ENCODE measurements at places on chromosomes 7 and 10.

GRCh38 chr10:57955076-57955475 is 312.6 kb downstream of the IPMK start:
- DNase-seq: no peak

DNA sequence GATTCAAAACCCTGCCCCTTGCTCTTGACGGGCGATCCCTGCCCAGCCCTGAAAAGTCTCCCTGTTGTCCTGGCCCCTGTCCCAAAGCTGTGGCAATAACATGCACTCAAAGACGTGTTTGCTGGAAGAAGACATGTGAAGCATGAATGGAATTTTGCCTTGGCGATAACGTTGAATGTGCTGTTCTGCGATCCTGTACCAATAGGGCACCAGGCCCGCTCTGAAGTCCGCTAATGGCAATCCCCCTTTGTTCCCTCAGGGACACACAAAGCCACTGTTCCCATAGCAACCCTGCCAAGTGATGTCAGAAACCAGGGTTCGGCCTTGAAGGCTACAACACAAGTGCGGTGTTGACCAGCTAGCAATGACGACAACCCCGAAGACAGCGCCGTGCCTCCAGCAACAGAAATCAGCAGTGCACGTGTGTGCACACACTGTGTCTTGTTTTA is 284.6 kb downstream of the KLF6 start:
- DNase-seq: no peak

GRCh38 chr10:74922921-74923320 is 96.5 kb downstream of the KAT6B start:
- DNase-seq: no peak

GRCh38 chr7:46626261-46626660 is 705.2 kb upstream of the IGFBP3 start:
- no peak for DNase-seq

- DNase-seq: no peak
These were observed 498.1 kb upstream of the POT1 start for GRCh38 chr7:125427676-125428075.

GRCh38 chr7:39615350-39615975 is 7.9 kb upstream of the RALA start:
- no peak for DNase-seq

Data from inflammatory macrophage treated with lipopolysaccharide for 1 hour (primary cell).